ENCODE measurements at places on chromosomes 7 and 10.

- no peak for DNase-seq
These were observed 37.6 kb downstream of the PAPOLB start for GRCh38 chr7:4824120-4824775.

DNA sequence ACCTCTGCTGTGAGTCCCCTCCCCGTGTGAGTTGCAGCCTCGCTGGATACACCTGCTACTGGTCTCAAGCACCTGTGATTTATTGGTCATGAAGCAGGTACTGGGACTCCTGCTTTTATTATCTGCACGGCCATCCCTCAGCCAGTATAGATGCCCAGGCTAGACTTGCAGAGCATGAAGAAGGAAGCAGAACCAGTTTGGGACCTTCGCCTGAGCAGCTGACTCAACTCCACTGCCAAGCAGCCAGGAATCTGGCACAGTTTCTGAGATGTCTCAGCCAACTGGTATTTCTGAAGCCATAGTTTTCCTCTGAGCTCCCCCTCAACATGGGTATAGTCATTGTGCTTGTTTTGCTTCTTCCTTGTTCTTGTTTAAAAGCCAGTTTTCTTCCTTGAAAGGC lies 28.0 kb upstream of the SLC39A12 start:
- no peak for DNase-seq

DNA sequence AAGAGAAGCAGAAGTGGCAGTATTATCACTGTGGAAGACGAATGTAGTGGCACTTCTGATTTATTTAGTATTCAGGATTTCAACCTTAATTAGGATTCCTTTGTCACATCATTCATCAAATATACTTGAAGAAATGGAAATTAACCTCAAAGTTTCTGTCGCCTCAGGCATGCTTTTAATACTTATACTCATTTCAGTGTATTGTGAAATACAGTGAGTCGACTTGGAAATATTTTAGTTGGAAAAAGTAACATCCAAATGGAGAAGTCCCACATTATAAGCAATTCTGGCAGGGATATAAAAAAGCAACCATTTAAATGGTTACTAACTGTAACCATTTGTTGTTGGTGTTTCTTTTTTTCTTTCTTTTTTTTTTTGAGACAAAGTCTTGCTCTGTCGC lies 648.8 kb downstream of the ARL4A start:
- DNase-seq = no peak

DNA sequence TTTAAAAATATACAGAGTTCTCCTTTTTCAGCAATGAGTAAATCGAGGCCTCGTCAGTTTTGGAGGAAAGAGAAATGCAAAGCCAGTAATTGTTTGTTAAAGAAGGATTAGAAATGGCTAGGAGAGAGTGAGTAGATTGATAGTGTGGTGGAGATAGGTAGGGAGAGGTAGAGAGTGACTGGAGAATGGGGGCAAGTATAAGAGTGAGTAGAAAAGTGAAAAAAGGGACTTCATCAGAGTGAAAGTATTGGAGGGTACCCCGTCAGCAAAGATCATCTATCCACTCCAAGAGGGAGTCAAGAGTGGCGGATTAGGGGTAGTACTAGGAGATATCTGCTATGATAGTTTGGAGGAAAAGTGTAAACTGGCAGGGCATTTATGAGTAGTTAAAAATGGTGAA lies 9.2 kb upstream of the ANKRD2 start:
- no peak for DNase-seq

GRCh38 chr10:13483951-13484350 lies 44.9 kb downstream of the BEND7 start:
- DNase-seq = no peak

- DNase-seq = peak; percentile 90
These were observed at the start of gene LRRN3 for GRCh38 chr7:111090846-111091245. TSS of gene LRRN3 (plus strand) at chr7:111091127. CDS start at chr7:111122773, 31,646 bp downstream.

DNA sequence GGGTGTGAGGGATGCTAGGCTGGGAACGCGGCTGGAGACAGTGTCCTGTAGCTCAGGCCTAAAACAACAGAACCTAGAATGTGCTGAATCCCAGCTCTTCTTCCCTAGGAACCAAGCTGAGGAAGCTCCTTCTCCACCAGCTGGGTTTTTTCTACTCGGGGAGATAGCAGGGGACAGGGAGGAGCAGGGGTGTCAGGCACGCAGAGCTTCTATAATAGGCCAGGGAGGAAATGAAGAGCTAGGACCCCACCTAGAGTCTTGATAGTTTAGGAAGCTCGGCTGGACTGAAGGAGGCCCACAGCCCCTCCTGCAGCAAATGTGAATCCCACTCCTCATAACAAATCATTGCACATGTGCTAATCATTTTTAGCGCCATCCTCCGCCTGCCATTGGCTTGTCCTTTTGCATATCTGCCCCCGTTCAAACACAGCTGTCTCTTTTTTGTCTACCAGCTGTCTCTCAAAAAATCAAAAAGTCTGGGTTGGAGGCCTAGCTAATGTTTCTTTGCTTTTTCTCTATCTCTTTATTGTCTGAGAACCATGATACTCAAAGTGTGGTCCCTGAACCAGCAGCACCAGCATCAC lies 24.1 kb upstream of the FAM180A start:
- no peak for DNase-seq

GRCh38 chr7:25669281-25669781 lies 441.0 kb upstream of the NPVF start:
- no peak for DNase-seq

DNA sequence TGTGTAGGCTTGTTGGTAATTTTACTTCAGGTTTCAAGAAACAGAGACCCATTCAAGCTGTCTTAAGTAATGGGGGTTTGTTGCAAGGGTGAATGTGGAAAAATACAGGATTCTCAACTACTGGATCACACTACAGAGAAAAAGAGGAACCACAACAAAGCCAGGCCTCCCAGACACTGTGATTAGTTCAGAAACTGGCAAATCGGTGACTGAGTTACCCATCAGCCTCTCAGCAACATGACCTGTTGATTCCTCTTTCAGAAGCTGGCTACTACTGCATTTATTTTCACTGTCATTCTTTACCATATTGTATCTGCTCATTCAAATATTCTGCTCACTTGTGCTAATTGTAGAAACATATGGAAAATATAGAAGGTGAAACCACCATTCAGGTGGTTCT lies 16.0 kb downstream of the CCDC71L start:
- DNase-seq = no peak

GRCh38 chr10:62005281-62005680 lies 103.8 kb downstream of the ARID5B start:
- DNase-seq = no peak

- peak; percentile 17 for DNase-seq
These were observed 258.1 kb downstream of the KLF6 start for GRCh38 chr10:3526727-3527501.

DNA sequence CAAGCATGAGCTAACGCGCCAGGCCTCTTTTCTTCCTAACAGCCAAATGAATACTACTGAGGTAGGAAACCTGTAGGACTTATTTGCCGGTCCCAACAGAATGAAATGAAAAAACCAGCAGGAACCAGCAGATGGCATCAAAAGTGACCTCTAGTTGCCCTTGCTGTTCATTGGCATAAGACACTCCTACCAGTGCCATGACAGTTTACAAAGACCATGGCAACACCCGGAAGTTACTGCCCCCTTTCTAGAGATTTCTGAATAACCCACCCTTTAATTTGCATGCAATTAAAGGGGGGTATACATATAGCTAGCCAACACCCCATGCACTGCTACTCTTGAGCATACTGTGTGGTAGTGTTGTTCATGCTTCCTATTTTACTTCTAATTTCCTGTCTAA lies 65.2 kb downstream of the ATE1 start:
- DNase-seq = no peak

- no peak for DNase-seq
These were observed 38.7 kb downstream of the GNA12 start for GRCh38 chr7:2805213-2805944.

DNA sequence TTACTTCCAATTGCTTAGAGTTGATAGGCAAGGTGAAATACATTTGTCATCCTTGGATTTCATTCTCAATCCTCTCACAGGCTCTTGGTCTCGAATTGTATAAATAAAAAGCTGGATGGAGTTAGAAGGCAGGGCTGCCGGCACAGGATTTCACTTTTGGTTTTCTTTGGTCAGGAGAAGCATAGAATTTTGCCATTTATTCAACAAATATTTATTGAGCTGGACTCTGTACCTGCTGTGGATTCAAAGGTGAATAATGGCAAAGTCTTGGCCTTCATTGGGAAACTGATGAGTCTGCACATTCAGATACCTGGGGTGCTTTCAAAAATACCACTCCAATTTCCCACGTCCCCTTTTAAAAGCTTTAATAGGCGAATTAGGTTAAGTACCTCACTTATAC lies 49.7 kb downstream of the PDK4 start:
- DNase-seq = no peak

DNA sequence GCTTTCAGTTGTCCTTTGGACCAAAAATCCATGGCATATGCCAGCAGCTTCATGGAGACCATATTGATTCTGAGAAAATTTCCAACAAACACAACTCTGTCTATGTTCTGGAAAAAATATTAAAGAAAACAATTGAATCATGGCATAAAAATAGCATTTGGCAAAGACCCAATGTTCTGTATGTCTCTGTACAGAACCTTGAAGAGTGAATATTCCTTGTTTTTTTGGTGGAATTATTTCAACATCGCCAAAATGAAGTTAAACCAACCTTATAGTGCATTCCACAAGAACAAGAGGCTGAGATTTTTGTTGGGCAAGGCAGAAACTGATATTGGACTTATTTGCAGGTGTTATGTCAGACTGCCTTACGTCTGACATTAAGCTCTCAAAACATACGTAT lies 53.3 kb upstream of the SLC16A12 start:
- DNase-seq = no peak

- peak; percentile 33 for DNase-seq
These were observed 736.4 kb upstream of the PHF14 start for GRCh38 chr7:10237306-10237705.

DNA sequence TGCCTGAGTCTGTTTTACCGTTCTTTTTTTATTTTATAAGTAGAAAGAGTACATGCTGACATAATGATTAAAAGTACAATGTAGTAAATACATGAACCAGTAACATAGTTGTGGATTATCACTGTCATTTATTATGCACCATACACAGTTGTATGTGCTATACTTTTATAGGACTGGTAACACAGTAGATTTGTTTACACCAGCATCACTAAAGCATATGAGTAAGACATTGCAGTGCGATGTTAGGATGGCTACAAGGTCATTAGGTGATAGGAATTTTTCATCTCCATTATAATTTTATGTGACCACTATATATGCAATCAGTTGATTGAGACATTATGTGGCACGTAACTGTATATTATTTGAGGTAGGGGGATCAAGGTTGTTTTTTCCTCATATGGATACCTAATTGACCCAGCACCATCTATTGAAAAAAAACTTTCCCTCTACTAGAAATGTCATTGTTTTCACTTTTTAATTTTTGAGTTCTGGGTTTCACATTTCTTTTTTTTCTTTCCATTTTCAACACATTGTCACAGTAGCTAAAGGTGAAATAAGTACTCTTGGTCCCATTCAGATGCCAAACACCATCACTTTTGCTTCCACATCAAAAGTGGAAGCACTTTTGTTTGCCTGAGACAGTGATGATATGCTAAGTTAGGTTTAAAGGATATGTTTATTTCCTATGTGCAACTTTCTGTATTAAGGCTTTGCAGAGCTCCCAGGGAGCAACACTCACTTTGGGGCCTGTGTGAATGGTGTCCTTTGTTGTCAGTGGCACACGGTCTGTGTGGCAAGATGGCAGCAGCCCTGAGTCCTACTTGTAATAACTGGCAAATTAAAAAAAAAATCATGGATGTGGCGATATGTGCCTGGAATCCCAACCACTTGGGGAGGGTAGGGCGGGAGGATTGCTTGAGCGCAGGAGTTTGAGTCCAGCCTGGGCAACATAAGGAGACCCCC lies 17.1 kb downstream of the UBE2D1 start:
- DNase-seq = no peak

DNA sequence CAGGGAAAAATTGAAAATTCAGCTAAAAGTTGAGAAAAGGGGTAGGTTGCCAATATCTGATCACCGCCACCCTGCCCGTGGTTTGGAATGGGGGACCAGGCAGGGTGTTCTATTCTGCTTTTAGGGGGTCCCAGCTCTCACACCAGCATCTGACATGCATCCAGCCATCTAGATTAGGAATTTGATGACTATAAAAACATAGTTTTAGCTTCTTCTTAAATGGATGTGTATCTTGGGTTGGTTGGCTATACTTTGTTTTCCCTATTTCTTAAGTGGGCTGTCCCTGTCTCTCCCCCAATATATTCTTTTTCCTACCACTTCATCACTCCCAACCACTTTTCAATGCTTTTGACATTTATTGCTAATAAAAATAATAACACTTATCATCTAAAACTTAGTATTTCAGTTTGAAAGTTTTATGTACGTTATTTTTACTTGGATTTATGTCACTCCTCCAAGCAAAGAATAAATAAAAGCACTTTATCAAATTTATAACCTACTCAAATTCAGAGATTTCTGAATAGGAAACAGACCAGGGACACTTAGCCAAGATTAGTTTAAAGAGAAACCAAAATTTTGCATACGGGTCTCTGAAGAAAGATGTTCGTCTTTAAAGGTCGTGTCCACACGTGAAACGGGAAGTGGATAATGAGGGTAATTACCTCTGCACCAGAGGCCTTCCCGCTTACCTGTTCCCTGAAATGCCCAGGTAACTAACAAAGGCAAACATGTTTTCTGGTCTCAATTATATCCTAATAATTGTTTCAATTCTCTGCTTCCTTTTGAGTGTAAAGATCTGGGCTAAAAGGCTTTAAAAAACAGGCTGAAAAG lies 233.2 kb upstream of the AUTS2 start:
- DNase-seq = peak; percentile 62

GRCh38 chr10:60414877-60415585 lies 25.4 kb upstream of the ANK3 start:
- no peak for DNase-seq

Data from eye (tissue), 1 donor.